ENCODE measurements at places on chromosomes 4 and X.

DNA sequence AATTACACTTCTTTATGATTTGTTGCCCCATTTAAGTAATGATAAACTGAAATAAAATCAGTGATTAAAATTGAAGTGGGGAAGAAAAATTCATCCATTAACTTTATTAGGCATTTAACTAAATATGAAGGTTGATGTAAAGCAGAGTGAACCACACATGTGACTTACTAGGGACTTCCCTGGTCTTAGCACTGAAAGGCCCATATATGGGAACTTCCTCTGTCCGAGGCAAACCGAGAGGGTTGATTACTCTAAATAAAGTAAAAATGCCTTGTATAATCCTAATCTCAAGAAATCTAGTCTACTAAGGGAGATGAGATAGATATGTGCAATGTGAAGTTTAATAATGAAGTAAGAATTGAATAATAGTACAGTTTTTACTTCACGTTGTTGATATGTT is 403.9 kb upstream of the RPS6KA3 start:
- DNase-seq: no peak

DNA sequence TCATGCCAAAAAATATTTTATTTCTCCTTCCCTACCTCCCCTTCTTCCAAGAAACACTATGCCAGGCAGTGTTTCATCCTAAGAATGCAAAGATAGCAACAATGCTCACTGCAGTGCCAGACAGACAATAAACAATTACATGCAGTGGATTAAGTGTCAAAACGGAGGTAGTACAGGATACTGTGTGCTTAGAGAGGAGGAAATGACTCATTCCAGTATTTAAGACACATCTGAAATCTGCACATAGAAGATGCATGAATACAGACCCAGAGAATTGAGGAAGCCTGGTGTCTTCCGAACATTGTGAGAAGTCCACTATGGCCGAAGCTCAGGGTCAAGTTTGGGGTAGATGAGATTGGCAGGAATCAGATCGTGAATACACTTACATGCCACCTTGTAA is 326.4 kb downstream of the PPP3CA start:
- DNase-seq: no peak

DNA sequence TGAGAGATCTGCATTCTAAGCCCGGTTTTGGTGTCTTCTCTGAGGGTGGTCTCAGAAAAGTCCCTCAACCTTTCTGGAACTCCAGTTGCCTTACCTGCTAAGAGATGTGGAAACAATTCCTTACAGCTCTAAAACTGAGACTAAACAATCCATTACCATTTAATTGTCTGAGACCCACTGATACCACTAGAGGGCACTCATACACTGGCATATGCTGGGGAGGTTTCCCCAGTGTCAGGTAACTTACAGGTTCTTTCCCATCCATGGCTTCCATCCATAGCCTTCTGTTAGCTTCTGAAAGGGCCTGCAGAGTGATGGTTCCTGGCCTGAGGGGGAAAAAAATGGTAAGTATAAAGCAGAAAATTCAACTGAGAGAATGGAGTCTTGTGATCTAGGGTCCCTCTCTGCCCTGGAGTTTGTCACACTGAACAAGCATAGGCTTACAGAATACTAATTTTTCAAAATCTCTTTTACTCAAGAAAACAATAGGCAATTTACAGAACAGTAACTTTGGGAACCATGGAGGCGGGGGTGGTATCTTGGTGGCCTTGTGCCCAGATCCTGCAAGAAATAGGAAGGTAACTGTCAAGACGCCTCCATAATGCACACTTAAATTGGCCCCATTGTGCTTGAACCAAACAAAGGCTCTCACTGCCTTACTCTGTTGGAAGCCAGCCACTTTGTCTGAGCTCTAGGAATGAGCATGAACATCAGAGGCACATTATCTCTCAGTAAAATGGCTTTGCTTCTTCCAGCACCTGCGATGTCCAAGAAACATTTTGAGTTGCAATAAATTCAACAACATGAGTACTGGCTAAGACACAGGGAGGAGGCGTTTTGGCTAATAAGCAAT is 236.1 kb downstream of the OPHN1 start:
- peak; percentile 13 for DNase-seq

- DNase-seq: no peak
Observed at GRCh38 chrX:1476682-1477081, 24.0 kb upstream of the ASMTL start.

DNA sequence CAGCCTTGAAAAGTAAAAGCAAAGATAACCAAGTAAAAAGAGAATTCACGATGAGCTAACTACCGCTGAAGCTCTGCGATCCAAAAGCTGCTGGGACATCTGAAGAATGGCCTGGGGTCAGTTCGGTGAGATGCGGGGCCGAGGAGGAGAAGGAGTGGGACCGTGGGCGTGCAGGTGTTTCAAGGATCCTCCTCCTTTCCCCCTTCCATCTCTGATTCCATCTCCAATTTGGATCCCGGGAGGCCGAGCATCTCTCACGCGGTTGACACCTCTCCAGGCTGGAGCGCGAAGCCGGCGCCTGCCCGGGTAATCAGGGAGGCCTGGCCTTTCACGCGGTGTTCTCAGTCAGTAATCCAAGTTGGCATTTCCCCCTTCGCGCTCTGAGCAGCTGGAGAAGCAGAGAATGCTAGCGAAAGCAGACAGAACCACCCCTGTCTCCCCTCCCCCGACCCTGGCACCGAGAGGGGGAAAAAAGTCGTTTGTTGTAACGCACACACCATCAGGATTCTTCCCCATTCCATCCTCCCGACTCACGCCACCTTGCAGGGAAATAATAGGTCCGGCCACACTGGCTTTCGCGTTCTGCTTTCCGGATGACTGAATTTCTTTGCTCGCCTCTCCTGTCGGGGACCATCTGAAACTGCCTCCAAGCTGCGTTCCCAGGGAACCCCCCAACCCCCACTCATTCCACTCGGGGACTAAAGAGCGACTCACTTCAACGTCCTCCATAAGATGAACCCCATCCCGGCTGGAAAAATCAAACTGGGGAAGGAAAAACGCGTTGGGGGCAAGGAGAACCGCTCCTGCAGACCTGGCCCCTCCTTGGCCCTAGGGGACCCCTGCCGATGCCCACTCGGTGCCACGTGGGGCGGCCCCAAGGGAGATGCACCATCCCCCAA is 6.5 kb downstream of the NEUROG2 start:
- DNase-seq: no peak

GRCh38 chr4:8286719-8287342 is 17.3 kb downstream of the HTRA3 start:
- no peak for DNase-seq

DNA sequence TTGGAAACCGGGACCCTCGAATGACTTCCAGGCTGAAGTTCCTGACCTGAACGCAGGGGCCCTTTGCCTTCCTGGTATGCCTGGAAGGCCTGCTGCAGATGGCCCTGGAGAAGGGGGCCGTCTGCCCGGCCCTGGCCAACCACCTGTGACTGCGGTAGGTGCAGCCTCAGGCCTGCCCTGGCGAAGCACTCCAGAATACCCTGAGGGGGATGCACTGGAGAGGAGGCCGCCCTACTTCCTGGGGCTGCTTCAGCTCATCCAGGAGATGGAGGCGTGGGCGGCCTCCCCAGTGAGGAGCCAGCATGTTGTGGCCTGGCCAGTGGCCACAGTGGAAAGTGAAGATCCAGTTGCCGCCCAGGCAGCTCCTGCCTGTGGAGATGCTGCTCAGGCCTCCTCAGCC is 26.4 kb upstream of the PNMA3 start:
- DNase-seq: no peak

DNA sequence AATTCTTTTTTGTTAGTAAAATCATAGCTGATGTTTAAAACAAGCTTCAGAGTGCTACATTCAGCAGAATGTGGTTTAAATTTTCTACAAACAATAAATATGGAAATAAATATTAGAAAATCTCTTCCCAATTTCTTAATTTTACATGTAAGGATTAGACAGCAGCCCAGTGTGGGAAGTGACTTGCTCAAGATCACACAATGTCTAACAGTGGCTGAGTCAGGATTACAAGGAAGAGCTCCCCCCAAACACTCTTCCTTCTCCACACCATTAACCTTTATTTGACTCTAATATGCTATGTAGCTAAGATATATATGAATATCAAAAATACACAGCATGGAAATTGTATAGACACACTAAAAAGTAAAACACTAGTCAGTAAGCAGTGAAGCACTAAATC is 59.5 kb downstream of the SLC10A7 start:
- DNase-seq: no peak

DNA sequence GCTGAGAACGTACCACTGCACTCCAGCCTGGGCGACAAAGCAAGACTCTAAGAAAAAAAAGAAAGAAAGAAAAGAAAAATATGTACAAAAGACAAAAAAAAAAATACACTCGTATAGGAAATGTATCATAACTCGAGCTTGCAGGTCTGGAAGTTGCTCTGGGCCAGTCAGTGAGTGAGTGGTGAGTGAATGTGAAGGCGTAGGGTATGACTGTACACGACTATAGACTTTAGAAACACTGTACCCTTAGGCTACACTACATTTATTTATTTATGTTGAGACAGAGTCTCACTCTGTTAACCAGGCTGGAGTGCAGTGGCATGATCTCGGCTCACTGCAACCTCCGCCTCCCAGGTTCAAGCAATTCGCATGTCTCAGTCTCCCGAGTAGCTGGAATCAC is 29.4 kb downstream of the EVC2 start:
- DNase-seq: no peak

DNA sequence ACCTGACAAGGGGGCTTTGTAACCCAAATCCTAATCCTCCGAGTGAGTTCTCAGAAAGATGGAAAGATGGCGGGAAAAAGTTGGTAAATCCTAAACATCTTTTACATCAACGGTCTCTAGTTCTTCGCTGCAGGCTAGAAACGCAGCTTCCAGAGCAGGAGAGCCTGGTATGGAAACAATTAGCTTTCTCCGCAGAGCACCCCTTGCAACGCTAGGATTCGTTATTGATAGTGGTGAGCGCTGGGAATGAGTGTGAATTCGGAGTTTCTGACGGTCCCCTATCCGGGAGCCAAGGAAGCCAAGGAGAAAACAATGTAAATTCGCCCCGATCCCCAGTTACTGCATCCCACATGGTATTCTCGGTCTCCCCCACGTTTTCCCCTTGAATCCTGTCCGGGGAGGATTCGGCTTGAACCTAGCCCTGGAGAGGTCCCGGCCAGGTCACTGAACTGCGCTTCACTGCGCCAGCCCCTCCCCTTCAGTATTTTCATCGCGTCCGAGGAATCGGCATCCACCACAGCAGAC is 4.7 kb upstream of the NEUROG2 start:
- no peak for DNase-seq

- DNase-seq: no peak
Observed at GRCh38 chrX:137101273-137101990, 67.6 kb upstream of the GPR101 start.

DNA sequence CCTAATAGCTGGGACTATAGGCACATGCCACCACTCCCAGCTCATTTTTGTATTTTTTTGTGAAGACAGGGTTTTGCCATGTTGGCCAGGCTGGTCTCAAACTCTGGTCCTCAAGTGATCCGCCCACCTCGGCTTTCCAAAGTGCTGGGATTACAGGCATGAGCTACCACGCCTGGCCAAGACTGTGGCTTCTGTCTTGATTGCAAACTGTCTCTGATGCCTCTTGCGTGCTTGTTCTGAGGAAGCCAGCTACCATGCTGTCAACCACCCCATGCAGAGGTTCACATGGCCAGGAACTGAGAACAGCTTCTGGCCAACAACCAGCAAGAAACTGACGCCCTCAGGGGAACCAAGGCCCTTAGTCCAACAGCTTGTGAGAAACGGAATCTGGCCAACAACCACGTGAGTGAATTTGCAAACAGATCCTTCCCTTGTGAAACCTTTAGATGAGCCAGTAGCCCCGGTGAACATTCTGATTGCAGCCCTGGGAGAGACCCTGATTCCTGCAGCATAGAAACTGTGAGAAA is 71.2 kb downstream of the SUPT20HL2 start:
- no peak for DNase-seq

- DNase-seq: no peak
Observed at GRCh38 chr4:107760281-107760947, 40.4 kb upstream of the PAPSS1 start.

DNA sequence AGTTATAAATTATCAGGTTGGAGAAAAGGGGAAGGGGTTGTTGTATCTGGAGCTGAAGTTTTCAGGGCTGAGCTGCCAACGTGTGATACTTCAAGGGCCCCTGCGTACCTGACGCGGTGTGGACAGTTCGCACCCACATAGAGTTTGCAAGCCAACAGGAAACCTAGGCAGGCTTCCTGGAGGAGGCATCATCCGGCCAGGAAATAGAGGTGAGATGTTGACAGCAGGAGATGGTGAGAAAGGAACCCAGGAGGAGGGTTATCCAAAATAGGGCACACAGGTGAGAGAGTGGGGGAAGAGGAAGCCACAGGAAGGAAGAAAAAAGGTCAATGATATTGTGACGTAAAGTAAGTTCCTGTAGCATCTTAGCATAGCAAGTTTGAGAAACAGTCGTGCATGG is 127.2 kb downstream of the DHRSX start:
- DNase-seq: no peak

GRCh38 chr4:114237997-114238396 is 258.6 kb upstream of the ARSJ start:
- DNase-seq: no peak

GRCh38 chr4:8515316-8516060 is 64.7 kb upstream of the GPR78 start:
- DNase-seq: no peak

GRCh38 chrX:133849676-133850075 is 135.7 kb downstream of the GPC3 start:
- DNase-seq: no peak

GRCh38 chr4:13903901-13904300 is 276.4 kb upstream of the BOD1L1 start:
- no peak for DNase-seq

DNA sequence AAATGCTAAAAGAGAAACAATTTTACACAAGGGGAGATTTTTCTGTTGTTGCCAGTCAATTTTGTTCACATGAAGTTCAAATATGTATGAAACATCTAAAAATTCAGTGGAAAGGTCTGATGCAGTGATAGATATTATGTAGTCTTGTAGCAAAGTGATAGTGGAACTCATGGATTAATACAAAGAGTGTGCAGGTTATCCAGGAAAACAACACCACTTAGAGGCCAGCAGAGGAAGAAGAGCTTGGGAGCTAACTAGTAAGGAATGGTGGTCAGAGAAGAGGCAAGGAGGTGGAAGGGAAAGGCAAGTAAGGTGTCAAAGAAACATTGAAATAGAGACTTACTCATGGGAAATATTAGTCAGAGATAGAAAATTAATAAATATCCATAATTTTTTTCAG is 395.6 kb downstream of the MAPK10 start:
- no peak for DNase-seq

GRCh38 chr4:40960941-40961340 is 211.2 kb downstream of the NSUN7 start:
- DNase-seq: no peak

- DNase-seq: no peak
Observed at GRCh38 chr4:27577951-27578350, 717.3 kb downstream of the STIM2 start.

DNA sequence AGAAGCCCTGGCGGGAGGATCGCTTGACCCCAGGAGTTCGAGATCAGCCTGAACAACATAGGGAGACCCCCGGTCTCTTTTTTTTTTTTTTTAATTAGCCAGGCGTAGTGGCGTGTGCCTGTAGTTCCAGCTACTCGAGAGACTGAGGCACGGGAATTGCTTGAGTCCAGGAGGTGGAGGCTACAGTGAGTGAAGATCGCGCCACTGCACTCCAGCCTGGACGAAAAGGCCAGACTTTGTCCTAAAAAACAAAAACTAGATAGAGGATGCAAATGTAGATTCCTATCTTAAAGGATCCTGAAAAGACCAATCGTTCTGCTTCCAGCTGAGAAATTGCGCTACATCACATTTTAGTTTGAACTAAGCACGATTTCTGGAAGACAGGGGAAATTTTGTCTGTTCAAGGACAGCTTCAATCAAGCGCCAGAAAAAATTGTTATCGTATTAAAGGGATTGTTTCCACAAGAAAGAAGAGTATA is 627 bp upstream of the HSD17B11 start:
- no peak for DNase-seq
